ENCODE measurements at places on chromosomes 1 and 21. TPM values are rescaled to one million over a fixed set of nuclear protein-coding genes. Genes with fewer than 3 reads are reported as not detected.

Gene RHCE
- 0.27 TPM for total RNA-seq

Gene CELA3B
- total RNA-seq = not detected

Gene SHISA4
- 20.9 TPM for total RNA-seq

Gene FAM3B
- not detected for total RNA-seq

Gene PRAMEF1
- total RNA-seq = not detected

Gene HSD11B1
- total RNA-seq = 33.3 TPM

Gene IGSF5
- not detected for total RNA-seq

Gene PRDM16
- 11.3 TPM for total RNA-seq
